ENCODE measurements at places on chromosomes 11 and 22.

- no peak for DNase-seq
Measured at GRCh38 chr11:132278801-132279574, 908.6 kb downstream of the NTM start.

GRCh38 chr11:3231550-3231850 lies 717 bp downstream of the MRGPRE start:
- DNase-seq, result no peak

- DNase-seq, result no peak
Measured at GRCh38 chr11:43953521-43953920, 11.1 kb downstream of the C11orf96 start.

DNA sequence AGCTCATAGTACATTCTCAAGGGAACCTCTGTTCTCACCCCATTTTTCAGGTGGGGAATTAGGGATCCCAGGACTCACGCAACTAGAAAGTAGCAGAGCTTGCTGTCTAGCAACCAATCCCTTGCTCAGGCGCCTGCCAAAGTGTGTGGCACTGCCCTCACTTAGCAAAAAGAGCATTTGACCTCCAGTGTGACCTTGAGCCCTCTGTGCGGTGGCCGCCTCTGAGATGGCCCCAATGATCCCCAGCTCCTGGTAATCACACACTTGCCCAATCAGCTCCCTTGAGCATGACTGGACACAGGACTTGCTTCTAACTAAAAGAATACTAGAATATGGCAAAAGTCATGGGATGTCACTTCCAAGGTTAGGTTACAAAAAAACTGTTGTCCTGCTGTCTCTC lies 2.6 kb upstream of the LGALS2 start:
- DNase-seq, result no peak

GRCh38 chr22:40560551-40560950 lies 76.0 kb downstream of the MRTFA start:
- no peak for DNase-seq

DNA sequence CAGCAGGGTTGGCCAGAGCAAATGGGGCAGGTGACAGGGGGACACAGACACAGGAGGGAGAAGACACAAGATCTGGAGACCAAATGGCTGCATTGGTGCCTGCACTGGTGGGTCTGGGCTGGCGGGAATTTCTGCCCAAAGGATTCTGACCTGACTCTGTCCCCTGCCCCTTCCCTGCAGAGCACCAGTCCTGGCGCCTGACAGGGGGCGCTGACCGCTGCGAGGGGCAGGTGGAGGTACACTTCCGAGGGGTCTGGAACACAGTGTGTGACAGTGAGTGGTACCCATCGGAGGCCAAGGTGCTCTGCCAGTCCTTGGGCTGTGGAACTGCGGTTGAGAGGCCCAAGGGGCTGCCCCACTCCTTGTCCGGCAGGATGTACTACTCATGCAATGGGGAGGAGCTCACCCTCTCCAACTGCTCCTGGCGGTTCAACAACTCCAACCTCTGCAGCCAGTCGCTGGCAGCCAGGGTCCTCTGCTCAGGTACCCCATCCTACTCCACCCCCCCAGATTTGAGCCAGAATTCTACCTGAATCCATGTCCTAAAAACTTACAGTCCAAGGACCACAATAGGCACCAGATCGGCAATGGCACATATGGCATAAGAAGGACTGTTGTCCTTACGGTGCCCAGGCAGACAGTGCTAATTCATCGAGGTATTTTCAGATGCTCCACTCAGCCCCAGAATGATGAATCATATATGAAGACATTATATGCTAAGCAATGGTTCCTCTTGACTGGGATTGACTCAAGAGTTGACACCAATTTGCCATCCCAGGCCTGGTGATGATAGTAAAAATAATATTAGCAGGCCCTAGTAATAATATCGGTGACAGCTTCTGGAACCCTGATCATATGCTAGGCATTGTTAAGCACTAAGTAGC lies 38.2 kb downstream of the CD6 start:
- no peak for DNase-seq

DNA sequence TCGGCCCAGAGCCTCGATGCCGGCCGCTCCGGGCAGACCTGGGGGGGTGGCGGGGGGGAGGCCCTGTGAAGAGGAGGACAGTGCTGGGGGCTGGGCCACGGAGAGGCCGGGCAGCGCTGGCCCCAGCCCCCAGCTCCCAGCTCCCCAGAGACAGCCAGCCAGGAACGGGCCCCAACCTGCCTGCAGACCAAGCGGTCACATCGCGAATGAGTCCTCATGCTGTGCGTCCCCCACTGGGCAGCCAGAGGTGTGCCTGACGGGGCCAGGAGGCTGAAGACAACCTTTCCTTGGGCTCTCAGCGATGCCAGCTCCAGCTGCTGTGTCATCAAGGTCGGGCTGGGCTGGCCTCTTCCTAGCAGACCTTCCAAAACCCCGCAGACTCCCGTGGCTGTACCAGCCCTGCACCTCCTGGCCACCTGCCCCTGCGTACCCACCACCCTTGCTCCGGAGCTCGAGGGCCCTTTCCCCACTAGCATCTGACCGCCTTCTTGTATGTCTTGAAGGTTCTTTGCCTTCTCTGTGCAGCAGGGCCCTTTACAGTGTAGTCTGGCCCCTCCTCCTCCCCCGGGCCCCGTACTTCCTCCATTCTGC lies 88.4 kb downstream of the CDKN1C start:
- DNase-seq, result no peak

GRCh38 chr11:84398017-84398626 lies 1112.0 kb upstream of the CCDC90B start:
- no peak for DNase-seq

DNA sequence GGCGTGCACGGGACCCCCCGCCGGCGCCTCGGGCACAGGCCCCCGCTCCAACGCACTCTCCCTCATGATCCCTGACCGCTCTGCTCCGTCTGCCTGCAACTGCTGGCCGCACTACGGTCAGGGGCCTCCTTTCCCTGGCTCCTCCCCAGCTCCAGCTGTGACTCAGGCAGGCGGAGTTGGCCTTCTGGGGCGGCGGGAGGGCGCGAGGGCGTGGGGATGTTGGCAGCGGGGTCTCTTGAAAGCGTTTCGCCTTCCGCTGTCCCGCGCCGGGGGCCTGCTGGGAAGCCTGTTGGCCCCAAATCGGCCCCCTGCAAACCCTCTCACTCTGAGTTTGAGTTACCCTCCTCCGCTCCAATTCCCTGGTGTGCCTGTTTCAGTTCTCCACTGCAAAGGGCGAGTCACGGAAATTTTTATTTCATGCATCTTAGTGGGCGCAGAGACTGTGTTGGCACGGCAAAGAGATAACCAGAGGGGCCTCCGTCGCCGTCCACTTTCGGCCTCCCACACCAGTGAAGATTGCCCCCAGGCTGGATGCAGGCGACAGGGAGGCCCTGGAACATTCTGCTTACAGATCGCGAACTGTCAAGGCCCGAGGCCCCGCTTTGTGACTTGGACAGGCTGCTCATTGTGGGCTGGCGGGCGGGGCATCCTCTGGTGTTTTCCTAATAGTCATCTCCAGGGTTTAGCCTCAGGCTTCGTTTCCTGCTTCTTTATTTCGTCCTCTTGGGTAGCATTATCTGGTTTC lies at the start of gene CAVIN3:
Gene CAVIN3, minus strand, starts transcription at position 91 of the 745 bp plus-strand sequence. Its CDS starts 25 bp downstream, at position 66.
- no peak for DNase-seq

DNA sequence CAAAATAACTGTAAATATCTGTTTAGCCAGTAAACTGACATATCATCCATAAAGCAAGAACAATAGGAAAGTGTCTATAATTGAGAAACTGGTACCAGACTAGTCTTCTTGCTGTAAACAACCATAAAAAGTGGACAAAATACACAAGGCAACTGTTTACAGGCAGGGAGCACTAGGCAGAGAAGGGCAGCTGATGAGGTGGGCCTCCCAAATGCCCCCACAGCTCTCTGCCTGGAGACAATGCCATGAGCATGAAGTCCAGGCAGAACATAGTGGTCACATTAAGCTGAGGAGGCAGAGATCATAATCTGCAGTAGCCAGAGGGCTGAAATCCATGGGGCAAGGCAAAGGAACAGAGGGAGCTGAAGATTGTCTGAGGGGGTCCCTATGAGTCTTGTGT lies 30.7 kb downstream of the TBX1 start:
- DNase-seq, result no peak

- no peak for DNase-seq
Measured at GRCh38 chr11:102385085-102386007, 38.3 kb downstream of the BIRC2 start.
